AG20443 (cell line): ENCODE measurements at places on chromosomes 7 and 10.
A peak's percentile ranks its signal among the peaks of the same experiment; 100 is the strongest.

DNA sequence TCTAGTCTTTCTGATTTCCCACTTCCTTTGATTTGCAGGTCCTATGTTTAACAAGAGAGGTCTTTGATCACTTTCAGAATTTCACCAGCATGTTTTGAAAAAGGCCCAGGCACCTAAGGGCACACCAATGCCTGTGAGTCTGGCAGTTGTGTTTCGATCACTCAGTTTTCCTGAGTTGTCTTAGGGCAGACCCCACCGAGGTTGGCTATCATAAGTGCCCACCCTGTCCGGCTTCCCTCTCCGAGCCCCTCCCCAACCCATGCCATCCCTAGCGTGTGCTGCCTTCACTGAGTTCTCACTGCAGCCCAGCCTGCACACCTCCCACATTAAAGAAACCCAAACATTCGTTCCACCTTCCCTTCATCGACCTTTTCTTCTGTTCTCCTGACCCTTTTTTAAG, 257.9 kb downstream of the GRID1 start:
- no peak for DNase-seq

DNA sequence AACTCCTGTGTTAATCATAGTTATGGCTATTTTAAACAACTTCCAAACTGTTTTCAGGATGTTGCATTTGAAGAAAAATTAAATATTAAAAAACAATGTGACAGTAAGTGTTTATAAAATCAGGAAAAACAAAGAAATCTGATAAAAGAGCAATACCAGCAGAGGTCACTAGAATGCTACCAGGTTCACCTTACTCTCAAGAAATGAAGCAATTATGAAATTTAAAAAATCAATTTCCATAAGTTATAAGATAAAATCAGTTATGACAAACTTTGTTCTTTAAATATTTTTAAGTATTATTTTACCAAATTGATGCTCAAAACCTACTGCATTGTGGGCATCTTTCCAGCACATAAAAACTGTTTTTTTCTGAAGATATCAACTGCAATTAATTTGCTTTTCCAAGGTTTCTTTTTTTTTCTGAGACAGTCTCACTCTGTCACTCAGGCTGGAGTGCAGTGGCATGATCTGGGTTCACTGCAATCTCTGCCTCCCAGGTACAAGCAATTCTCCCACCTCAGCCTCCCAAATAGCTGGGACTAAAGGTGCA, 50.7 kb upstream of the RHEB start:
- no peak for DNase-seq

DNA sequence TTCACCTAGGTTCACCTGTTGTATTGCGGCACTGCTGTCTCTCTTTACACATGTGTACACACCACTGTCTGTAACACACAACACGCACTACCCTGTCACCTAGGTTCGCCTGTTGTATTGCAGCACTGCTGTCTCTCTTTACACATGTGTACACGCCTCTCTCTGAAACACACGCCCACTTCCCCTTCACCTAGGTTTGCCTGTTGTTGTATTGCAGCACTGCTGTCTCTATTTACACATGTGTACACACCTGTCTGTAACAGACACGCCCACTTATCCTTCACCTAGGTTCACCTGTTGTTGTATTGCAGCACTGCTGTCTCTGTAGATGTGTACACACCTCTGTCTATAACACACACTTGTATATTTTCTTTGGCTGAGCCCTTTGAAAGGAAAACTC, 51.5 kb downstream of the WDR37 start:
- DNase-seq: no peak

- DNase-seq: no peak
Observed at GRCh38 chr10:96637709-96638108, 50.9 kb upstream of the TM9SF3 start.

DNA sequence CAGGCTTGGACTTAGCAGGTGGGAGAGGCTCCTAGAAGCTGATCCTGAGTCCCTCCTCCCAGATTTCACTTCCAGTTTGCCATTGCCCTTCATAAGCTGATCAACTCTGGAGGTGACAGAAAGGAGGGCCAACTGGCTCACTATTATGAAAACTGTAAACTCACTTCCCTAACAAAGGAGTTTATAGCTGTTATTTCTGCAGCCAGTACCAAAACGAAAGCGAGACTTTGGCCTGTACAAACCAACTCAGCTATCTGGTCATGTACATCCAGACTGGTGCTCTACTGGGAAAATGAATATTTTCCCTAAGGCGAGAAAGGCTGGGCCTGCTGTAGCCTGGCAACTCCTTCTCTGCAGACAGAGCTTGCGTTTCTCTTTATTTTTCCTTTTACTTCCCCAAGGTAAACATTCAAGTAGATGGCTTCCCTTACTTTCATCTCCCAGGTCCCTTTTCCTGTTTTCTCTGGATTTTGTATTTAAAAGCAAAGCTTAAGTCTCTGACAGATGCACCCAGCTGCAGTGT, 54.7 kb downstream of the GALNT17 start:
- DNase-seq: no peak

- DNase-seq: no peak
Observed at GRCh38 chr7:107824858-107825257, 21.8 kb upstream of the SLC26A3 start.

GRCh38 chr10:69061305-69062161, 26.4 kb upstream of the SRGN start:
- DNase-seq: peak; percentile 87

GRCh38 chr10:78408671-78409472, 375.2 kb downstream of the RPS24 start:
- DNase-seq: no peak

DNA sequence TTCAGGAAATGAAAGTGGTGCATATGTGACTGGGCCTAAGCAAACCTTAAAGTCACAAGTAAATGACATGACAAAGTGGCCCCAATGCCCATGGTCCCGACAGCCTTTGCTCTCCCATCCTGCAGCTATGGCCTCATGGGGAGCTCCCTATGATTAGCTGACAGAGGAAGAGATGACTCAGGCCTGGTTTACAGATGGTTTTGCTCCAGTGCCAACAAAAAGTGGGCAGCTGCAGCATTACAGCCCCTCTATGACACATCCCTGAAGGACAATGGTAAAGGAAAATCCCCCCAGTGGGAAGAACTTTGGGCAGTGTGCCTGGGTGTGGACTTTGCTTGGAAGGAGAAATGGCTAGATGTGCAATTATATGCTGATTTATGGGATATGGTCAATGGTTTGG, 105.1 kb upstream of the ADCY1 start:
- DNase-seq: no peak

DNA sequence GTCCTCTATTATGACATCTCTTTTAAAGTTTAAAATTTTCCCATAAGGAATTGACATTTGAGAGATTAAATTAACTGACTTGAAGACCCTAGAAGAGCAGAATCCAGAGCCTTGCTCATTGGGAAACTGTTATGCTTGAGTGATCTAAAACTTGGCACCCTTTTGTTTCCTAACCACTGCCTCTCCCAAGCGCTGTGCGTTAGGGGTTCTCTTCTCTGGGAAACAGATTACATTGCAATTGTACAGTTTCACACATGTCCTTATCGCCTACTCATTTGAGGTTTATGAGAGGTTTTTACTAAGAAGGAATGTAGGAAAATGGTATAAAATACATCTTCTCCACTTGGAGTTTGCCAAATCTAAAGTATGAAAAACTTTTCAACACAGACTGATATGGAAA, 126.8 kb upstream of the AMPH start:
- no peak for DNase-seq

GRCh38 chr10:91410638-91411371, 661 bp downstream of the HECTD2 start:
- DNase-seq: peak; percentile 67

DNA sequence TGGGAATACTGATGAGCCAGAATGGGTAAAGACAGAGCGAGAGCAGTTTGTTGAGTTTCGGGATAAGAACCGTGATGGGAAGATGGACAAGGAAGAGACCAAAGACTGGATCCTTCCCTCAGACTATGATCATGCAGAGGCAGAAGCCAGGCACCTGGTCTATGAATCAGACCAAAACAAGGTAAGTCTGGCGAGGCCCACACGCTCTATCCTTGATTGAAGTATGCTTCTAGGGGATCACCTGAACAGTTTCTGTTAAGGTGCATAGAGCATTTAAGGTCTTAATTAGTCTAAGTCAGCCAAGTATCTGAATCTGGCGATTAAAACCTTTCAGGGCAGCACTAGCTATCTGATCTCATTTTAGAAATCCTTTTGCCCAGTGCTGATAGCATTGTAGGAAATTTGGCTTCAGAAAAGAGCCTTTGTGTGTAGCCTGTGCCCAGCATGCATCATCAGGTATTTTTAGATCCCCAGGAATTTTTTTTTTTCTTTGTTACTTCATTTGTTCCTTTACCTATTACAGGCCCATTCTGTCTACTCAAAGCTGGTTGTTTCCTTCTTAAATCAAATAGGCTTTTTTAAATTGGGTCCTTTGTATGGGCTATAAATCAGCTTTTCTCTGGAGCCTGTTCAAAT, 8.0 kb downstream of the OPN1SW start:
- no peak for DNase-seq

GRCh38 chr7:89908736-89909135, 245.5 kb upstream of the STEAP1 start:
- DNase-seq: no peak

GRCh38 chr7:15326044-15326644, 235.7 kb downstream of the AGMO start:
- DNase-seq: peak; percentile 8
